ENCODE measurements at places on chromosomes 11 and 22.

- no peak for DNase-seq
Observed at GRCh38 chr11:21456186-21456585, 736.7 kb upstream of the ANO5 start.

- DNase-seq = no peak
Observed at GRCh38 chr11:85619499-85619898, 7.6 kb downstream of the DLG2 start.

GRCh38 chr11:43833657-43834073 lies 47.0 kb upstream of the ALKBH3 start:
- DNase-seq = no peak

DNA sequence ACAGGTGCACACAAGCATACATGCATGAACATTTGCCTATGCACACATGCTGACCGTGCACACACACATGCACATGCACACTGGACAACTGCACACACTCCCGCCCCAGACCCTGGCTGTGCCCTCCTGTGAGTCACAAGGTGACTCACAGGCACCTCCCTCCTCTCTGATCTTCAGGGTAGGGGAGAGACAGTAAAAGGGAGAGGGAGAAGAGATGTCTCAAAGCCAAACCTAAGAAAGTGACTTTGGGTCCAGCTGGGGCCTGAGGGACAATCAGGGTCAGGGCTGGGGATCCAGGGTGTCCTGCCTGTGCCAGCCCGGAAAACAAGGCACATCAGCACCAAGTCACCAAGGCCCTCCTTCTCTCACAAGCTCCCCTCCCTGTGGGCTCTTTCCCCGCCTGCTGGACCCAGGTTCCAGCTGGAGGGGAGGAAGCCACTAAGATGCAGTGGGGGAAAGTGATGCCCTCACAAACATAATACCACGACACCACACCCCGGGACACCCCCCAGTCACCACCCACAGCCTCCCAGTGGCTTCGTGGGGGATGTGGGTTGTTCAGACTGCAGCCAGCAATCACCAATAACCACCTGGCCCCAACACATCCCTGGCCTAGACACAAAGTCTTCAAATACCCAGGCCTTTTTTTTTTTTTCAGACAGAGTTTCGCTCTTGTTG lies 39.3 kb downstream of the PDGFB start:
- DNase-seq = peak; percentile 82

DNA sequence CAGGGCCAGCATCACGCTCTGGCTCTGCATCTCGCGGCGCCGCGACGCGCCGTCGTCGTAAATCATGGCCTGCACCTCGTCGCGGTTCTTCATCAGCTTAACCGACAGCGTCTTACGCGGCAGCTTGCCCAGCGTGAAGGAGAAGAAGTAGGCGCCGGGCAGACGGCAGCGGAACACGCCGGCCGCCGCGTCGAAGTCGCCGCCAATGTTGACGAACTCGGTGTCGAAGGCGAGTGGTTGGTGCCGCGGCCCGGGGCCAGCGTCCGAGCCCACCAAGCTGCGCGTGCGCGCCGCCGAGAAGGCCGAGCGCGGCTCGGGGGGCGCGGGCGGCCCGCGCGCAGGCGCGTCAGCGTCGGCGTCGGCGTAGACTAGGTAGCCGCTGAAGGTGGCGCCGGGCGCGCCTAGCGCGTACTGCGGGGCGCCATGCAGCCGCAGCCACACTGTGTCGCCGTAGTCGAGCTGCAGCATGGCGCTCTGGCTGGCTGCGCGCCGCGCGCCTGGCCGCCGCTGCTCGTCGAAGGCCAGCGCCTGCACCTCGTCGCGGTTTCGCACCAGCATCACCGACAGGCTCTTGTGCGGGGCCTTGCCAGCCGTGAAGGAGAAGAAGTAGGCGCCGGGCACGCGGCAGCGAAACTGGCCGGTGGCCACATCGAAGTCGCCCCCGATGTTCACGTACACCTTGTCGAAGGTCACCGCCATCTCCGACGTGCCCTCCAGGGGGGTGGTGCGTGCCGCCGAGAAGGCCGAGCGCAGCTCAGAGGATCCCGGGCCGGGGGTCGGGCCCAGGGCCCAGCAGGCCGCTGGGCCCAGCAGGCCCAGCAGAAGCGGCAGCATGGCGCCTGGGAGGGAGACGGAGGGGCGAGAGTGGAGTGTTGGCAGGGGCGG lies 3.7 kb downstream of the FAM180B start:
- no peak for DNase-seq

GRCh38 chr22:44928711-44929358 lies 81.0 kb downstream of the PHF21B start:
- no peak for DNase-seq

DNA sequence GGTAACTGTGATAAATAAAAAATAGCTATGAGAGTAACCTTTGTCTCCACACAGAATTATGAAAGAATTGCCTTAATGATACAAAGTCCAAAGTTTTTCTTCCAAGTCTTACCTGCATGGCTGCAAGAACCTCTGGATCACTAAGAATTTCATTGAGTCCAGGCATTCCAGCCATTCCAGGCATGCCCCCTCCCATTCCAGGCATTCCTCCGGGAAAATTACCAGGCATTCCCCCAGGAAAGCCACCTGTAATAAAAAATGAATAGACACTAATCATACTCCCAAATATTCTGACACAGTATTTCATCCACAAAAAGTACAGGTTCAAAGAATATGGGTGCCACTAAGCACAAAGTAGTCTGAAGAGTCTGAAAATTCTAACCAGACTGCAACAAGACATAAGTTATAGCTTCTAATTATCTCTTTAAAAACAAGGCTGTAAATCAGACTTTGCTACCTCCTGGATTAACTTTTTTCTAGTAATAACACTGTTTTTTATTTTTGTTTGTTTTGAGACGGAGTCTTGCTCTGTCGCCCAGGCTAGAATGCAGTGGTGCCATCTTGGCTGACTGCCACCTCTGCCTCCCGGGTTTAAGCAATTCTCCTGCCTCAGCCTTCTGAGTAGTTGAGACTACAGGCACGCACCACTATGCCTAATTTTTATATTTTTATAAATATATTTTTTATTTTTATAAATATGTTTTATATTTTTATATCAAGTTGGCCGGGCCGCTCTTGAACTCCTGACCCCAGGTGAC lies 8.0 kb upstream of the SLC25A17 start:
- DNase-seq = no peak

DNA sequence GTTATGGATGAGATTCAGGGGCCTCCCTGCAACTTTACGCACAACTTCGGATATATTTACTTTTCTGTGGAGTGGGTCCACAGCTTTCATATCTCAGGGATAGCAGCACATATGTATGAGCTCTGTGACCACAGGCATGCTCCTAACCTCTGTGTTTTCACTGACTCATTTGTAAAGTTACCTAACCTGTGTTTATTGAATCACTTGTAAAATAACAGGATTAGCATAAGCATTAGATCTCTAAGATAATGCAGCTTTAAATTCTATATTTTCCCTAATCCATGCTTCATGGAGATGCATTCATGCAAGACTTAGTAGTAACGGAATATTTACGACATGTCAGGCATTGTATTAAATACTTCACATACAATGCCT lies 47.9 kb upstream of the DDI1 start:
- peak; percentile 10 for DNase-seq

GRCh38 chr11:75031771-75032549 lies 43.2 kb downstream of the NEU3 start:
- peak; percentile 82 for DNase-seq

DNA sequence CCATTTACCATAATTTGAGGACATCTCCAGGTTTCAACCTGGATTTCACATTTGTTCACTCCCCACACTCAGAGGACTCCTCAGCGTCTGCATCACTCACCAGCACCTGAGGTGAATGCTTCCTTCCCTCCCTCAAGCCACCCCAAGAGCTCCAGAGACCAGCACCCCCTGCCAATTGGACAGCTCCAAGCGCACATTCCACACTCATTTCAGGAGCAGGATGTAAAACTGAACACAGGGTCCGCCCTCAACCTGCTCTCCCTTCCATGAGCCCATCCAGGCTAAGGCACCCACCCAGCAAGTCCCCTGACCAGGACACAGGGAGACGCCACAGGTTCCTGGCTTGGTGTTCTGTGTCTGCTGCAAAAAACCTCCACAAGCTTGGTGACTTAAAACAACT lies 3.9 kb downstream of the SCGB1D1 start:
- DNase-seq = no peak

DNA sequence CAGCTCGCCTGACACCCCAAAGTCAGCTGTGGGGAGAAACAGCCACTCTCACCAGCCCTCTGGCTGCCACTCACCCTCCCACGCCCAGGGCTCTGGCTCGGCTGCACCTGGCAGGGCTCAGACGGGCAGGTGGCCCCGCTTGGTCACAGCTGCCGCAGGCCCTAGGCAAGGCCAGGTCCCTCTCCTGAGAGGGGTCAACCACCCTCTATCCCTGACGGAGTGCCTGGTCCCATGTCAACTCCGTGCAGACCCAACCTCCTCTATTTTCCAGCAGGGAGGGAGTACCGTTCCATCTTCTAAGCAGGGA lies 1.9 kb downstream of the MAP4K2 start:
- no peak for DNase-seq

DNA sequence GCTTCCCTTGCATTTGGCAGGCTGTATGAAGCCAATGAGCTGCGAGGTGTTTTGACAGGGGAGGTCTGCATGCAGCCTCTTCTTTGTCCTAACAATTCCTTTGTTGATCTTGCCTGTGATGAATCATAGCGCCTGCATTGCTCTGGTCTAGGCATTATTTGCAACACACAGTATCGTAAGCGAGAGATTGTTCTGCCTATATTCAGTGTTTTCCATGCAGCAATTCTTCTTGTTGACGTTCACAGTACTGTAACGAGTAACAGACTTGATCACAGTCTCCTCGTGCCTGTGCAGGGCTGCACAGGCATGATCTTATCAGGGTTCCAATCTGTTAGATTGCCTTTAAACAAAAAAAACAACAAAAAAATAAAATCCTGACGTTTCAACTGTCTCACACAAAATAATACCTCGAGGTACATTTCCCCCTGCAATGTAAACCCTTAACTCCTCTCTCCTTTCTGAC lies 13.9 kb upstream of the ADSL start:
- no peak for DNase-seq

GRCh38 chr22:19052941-19053541 lies 69.2 kb downstream of the DGCR2 start:
- no peak for DNase-seq

- DNase-seq = no peak
Observed at GRCh38 chr22:46075764-46076531, 74.4 kb upstream of the PPARA start.

DNA sequence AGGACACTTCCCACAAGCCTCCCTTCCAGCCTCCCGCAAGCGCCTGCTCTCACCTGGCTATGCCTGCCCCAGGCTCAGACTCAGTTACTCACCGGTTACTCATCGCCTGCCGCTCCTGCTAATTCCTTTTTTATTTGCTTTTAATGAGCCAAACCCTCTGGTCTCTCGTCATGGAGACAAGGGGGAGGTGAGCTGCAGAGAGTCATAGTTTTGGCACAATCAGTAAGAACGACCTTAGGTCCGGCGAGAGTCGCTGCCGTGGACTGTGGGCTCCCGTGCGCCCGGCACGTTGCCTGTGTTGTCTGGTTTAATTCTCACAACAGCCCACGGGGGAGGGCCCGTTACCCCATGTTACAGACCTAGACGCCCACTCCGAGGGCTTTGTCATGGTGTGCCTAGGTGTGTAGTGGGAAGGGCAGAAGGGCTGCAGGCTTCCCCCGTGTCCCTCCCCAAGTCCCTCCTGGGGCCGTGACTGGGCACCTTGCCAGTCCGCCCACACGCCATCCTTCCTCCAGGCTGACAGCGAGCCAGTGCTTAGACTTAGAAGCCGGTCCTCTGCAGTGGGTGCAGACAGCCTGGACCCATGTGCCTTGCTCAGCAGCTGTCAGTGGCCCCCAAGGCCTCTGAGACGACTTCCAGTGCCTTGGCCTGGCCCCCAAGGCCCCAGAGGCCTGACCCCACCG lies 42.2 kb downstream of the WNT7B start:
- DNase-seq = peak; percentile 83

GRCh38 chr22:17706947-17707346 lies 67.3 kb downstream of the BID start:
- no peak for DNase-seq

GRCh38 chr11:76310832-76311595 lies 69.9 kb downstream of the THAP12 start:
- DNase-seq = no peak

GRCh38 chr11:15824060-15824459 lies 532.3 kb downstream of the SOX6 start:
- DNase-seq = no peak

DNA sequence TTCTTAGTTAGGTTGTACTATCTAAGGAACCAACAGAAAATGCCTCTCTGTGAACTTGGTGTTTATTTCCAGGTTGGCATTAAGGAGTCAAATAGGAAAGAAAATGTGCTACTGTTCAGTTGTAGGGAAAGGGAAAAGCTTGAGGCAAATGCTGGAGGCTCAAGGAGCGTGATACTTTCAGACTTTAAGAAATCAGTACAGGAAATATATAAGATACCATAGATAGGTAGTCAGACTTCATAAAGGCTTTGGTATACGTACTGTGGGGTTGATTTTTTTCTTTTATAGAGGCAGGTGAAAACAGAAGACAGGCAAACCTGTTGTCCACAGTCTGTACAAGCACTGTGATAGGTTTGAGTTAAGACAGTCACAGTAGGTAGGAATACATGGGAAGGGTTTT lies 30.8 kb downstream of the EP300 start:
- no peak for DNase-seq

DNA sequence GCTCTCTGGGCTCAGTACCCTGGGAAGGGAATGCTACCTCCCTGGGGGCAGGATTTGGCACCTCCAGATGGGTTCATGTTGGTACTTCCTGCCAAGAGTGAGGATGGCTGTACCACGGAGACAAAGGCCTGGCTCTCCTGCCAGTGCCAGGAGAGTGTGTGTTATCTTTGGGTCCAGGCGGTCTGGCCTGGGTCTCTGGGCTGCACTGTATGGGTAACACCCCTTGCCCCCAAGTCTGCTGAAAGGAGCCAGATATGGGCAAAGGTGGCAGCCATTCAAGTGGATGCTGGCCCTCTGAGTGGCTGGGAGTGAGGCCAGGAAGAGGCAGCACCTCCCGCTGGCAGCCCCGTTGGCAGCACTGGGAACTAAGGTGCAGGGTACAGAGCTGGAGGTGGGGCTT lies 91.5 kb downstream of the NECTIN1 start:
- DNase-seq = no peak

GRCh38 chr22:28899199-28899853 lies 16.0 kb downstream of the ZNRF3 start:
- DNase-seq = peak; percentile 75

GRCh38 chr22:37681001-37681424 lies 5.1 kb upstream of the NOL12 start:
- DNase-seq = peak; percentile 11

DNA sequence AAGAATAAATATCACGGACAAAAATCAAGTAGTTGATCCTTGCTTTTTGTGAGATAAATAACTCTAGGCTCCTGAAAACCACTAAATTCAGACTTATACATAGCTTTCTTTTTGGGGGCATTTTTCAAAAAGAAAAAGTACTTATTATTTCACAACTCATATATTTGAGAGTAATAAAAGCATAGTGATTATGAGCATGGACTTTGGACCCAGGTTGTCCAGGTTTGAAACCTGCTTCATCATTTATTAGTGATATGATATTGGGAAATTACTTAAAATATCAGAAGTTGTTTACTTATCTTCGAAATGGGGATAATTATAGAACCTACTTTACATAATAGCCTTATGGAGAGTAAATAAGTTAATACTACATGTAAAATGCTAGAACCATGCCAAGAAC lies 17.0 kb upstream of the LDHAL6A start:
- no peak for DNase-seq

Measured in AG08395 (cell line).